ENCODE measurements at places on chromosomes 6 and 20.

GRCh38 chr6:158817728-158818580 is 1.2 kb downstream of the EZR start:
- peak; percentile 84 for DNase-seq

DNA sequence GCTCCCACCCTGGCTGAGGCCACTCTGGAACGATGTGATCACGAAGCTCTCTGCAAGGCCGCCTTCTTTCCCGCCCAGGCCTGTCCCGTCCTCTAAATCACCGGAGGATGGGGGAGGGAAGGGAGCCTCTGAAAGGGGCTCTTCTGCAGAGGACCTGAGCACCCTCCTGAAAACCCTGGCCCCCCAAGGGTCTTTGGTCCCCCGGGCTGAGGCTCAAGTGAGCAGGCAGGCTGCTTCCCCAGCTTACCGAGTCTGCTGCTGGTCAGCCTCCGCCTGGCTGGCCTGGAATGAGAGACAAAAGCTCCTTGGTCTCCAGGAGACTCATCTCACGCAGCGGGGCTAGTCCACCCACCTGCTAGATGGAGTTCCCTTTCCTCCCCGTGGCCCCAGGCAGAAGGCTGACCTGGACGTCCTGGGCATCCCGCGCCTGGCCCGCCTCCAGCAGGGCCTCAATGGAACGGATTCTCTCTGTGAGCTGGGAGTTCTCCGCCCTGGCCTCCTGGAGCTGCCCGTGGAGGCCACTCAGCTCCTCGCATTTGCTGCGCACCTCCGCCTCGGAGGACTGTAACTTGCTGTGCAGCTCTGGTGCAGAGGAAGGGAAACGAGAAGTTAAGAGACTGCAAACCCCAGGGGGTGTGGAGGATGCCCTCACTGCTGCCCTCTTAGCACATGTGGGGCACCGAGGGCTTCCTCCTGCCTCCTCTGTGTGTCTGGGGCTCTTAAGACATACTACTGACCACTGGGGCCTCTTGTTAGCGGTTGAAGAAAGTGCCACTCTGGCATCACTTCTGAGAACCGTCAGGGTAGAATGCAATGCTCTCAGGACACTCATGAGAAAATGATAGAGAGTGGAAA is 54.7 kb downstream of the RRBP1 start:
- no peak for DNase-seq

DNA sequence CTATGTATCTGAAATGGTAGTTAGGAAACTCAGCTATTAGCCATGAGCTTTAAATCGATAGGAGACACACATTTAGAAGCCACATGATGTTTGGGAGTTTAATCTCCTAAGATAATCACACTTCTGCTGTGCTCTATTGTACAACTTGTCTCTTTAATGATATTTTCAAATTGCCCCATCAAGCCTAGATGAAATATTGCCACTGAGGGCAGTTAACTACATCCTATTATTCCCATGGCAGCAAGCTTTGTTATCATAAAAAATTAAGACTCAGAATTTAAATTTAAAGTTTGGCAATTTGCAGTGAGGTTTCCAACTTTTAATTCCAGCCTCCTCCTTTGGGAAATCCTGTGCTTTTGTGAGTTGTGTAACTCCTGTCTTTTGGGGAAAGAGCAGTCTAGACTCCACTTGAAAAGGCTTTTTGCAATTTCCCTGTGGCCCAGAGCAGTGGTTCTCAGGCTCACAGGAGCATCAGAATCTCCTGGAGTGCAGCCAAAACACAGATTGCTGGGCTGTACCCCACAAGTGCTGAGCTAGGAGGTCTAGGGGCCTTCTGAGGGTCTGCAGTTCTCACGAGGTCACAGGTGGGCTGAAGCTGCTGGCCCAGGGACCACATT is 792.4 kb downstream of the QKI start:
- DNase-seq, result no peak

- DNase-seq, result no peak
These were observed 231.8 kb upstream of the RREB1 start for GRCh38 chr6:6875818-6876470.

DNA sequence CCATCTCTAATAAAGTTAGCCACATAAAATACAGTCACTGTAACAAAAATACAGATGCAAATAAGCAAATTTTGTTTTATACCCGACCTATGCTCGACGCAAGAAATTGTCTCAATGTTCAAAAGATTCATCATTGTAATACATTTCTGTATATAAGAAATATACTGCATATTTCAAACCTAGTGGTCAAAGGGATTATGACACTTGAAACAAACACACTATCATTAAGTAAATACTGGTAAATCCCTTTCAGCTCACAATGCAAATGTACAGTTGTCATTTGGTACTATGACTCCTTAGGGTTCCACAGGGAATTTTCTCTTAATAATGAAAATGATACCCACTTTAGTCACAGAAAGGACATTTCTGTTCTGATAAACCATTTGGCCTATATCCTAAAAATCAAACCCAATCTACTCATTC is 2.2 kb downstream of the HIVEP2 start:
- DNase-seq, result no peak

- DNase-seq, result no peak
These were observed 209.1 kb upstream of the JARID2 start for GRCh38 chr6:15036690-15037245.

DNA sequence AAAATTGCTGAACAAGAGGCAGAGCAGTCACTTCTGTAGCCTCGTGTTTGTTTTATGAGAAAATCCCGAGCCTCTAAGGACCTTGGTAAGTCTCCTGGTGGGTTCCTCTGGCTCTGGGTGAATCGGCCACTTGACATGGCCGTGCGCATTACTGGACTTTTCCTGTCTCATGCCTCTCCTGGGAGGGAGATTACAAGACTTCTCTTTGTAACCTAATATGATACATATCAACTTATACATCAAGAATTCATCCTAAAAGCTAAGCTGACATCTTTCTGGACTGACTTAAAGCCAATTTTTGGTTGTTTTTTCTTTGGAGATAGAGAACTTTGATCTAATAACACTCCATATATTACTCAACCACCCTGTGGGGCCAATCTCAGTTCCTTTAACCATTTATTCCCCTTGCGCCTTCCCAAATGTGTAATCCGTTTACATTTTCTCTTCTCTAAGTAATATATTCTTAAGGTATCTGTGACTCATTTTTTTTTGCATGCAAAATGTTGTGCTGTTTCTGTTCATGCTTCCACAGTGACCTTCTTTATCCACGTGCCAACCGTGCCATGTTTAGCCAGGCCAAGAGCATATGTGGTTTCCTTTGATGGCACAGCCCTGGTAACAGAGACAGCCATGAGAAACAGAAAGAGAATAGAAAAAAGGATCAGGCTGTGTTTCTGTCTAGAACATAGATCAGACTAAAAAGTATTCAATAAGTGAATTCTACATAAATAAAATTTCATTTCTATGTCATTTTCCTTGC is 47.5 kb upstream of the JAG1 start:
- DNase-seq, result no peak
